ENCODE measurements at places on chromosomes 7 and 10.

DNA sequence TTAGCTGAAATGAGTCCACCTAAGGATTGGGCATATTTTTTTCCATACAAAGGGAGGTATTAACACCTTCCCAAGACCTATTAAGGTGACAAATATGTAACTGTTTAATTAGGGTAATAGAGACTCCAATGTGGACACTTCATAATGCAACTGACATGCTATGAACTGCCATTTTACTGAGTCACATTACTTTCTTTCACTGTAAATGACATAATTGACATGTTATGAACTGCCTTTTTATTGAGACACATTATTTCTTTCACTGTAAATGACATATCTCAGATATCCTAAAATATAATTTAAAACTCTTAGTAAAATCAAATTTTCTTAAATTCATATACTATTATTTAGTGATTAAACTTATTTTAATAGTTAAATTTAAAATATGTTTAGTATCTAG lies 528.8 kb upstream of the PCDH15 start:
- DNase-seq = no peak

GRCh38 chr10:27564880-27565279 lies 60.8 kb downstream of the RAB18 start:
- DNase-seq = no peak

DNA sequence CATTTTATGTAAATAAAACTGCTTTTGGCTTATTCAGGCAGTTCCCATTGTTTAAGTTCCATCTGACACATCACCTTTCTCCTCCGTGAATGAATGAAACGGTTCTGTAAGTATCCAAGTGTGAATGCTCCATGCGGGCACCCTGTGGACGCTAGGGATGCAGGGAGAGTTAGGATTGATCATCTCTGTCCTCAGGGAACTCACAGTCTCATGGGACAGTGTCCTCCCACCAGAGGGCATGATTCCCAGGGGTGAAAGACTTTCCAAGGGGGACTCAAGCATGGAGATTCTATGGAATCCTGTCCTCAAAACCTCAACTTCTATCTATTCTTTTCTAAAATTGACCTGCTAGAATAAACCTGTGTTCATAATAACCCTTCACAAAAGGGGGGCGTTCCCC lies 98.8 kb downstream of the HECW1 start:
- DNase-seq = no peak

- no peak for DNase-seq
Measured at GRCh38 chr10:101748496-101748895, 27.4 kb downstream of the FGF8 start.

- no peak for DNase-seq
Measured at GRCh38 chr7:30930621-30931020, 19.0 kb downstream of the AQP1 start.

DNA sequence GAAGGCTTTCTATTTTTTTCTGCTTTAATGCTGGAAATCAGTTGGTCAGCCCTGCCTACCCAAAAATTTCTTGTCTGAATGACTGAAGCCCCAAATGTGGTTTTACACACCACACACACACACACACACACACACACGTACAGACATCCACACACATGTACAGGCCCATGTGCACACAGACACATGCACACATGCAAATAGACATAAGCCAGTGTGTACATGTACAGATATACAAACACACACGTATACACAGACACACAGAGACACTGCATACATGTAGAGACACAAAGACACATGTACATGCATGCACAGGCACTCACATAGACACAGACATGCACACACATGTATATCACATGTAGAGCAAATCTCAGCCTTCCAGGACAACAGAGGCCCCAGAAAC lies 54.2 kb downstream of the TBATA start:
- no peak for DNase-seq

- no peak for DNase-seq
Measured at GRCh38 chr7:134701272-134701671, 54.6 kb downstream of the BPGM start.

GRCh38 chr7:157267956-157268355 lies 68.8 kb upstream of the DNAJB6 start:
- DNase-seq = no peak

- no peak for DNase-seq
Measured at GRCh38 chr7:108239501-108240225, 109.5 kb upstream of the LAMB4 start.

- no peak for DNase-seq
Measured at GRCh38 chr10:49351669-49352068, 44.2 kb downstream of the DRGX start.

- DNase-seq = no peak
Measured at GRCh38 chr10:65323802-65324201, 1602.0 kb upstream of the LRRTM3 start.

DNA sequence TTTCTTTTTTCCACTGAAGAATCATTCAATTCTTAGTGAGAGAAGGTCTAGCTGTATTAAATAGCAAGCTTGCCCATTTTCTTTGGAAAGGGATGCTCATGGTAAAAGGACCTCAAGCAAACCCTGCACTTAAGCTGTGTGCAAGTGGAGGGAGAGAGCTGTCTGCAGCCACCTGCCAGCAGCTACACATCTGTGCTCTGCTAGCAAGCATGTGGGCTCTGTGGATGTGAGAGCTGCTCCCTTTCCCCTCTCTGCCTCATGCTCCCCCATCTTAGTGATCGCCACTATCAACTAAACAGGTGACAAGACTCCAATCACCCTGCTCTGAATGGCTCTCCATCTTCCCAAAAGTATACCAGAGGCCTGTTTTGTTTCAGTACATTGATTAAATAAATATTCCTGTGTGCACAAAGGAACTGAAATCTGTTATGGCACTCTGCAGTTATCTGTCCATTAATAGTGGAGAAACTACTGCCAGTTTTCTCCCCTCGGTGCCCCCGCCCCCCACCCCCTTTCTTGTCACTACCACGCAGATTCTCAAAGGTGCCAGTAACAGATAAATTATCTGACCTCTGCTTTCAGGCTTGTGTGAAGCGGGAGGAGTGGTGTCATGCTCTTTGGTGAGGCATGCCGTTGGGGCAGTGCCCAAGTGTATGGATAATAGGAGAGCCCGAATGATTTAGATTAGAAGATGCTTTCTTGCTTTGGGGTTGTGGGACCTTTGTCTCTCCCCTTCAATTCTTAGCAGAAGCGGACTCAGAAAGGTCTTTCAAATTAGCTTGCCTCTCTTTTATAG lies 26.4 kb downstream of the AUTS2 start:
- no peak for DNase-seq

- no peak for DNase-seq
Measured at GRCh38 chr7:96219378-96220130, 102.3 kb downstream of the SLC25A13 start.

- no peak for DNase-seq
Measured at GRCh38 chr10:59460601-59461000, 98.3 kb upstream of the FAM13C start.

DNA sequence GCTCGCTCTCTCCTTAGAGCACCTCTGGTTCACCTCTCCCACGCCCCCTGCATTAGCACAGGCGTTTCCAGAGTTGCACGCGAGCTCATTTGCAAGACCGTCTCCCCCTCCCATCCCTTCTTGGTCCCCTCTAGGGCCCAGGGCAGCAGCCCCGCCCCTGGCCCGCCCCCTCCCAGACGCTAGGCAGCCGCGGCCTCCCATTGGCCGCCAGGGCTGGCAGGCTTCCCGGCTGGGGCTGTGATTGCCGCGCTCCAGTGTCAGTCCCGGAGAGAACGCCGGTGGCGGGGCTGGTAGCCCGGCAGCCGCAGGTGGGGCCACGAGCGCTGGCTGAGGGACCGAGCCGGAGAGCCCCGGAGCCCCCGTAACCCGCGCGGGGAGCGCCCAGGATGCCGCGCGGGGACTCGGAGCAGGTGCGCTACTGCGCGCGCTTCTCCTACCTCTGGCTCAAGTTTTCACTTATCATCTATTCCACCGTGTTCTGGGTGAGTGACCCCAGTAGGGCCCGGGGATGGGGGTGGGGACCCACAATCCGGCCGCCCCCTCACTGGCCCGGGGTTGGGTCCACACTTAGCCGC lies at the start of gene TSPAN15:
Gene TSPAN15 (plus strand): TSS at position 257 of the 575 bp plus-strand sequence. CDS start 130 bp downstream, at position 387.
- DNase-seq = peak; percentile 83

GRCh38 chr10:6269953-6270867 lies 67.5 kb downstream of the PFKFB3 start:
- DNase-seq = no peak

DNA sequence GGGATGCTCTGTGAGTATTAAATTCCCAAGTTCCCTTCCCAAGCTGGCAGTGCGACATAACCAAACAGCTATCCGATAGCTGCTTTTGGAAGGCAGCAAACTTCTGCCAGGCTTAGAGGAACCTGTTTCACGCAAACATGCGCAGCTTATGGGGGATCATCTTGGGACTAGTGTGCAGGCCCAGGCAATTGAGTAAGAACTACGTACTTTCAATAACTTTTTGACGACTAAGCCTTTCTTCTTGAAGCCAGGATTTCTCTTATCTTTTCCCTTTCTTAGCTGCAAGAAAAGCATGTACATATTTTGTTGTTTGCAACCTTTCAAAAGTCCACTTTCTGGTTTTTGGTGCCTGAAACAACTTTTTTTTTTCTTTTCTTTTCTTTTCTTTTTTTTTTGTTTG lies 28.7 kb upstream of the SEPHS1 start:
- DNase-seq = no peak

- no peak for DNase-seq
Measured at GRCh38 chr7:155865830-155866525, 53.7 kb upstream of the SHH start.

GRCh38 chr7:147804032-147804431 lies 786.5 kb upstream of the C7orf33 start:
- no peak for DNase-seq

- no peak for DNase-seq
Measured at GRCh38 chr10:75466886-75467285, 35.5 kb downstream of the LRMDA start.

GRCh38 chr10:45040921-45041542 lies 40.3 kb downstream of the ZNF22 start:
- no peak for DNase-seq

DNA sequence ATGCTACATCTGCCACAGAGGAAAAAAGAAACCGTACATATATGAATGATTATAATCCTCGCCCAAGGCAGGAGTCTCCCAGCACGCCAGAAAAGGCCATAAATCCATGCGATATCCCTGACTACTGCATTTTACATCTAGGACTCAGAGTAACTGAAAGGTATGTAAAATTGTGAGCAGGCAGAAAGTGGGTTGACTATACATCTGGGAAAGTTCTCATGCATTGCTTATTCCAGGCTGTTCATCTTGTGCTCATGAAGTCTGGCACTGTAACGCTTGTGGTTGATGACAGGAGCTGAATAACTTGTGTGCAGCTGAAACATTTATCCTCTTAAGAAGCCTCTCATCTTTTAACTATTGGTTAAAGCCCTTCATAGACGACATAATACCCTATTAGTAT lies 193.4 kb upstream of the STEAP4 start:
- DNase-seq = no peak

DNA sequence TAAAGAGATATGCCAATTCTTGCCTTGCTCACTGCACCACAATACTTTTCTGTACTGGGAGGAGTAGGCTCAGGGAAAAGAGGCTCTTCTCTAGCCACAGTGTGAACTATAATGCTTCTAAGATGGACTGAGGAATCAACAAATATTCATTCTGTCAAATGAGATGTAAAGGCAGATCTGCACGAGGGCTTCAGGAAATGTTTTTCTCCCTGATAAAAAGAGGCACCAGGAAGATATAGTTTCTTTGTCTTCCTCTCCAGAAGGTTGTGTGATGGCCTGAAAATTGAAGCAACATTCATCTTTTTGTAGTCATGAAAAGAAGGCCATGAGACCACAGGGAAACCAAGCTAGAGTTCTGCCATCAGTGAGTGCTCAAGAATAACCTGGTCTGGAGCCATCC lies 79.1 kb upstream of the NME8 start:
- DNase-seq = no peak

DNA sequence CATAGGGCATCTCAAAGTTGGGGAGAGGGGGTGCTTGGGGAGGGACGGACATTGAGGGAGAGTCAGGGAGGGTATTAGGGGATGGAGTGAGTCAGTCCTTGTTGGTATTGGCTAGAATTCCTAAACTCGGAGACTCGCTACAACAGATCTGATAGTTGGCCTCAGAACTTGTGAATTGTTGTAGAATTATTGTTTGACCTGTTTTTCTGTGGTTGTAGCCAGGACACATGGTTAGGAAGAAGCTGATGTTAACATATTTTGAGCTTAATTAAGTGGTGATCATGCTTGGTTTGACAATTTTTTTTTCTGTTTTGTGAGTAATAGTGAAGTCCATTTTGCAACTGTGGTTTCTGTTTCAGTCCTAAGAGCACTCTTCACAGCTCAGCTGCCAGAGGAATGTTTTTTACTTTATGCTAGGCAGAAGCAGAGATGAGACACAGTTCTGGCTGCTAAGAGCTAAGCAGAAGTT lies 1190.3 kb upstream of the C7orf33 start:
- no peak for DNase-seq

DNA sequence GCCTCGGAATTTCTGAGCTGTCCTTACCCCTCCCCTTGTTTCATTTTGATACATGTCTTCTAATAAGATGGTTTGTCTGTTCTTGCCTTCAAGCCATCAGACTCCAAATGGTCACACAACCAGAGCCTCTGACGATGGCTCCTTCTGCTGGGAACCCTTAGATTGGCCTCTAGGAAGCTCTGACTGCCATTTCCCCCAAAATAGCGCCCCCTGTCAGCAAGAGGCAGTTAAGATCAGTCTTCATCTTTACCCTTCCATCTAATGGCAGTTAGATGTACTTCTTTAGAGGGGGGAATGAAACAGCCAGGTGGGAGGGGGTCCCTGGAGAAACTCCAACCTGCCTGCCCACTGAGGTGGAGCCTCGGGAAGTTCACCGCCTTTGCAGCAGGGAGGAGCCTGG lies 85.8 kb upstream of the GPR22 start:
- DNase-seq = no peak

GRCh38 chr10:71713135-71714030 lies 6.2 kb downstream of the C10orf105 start:
- no peak for DNase-seq

- DNase-seq = no peak
Measured at GRCh38 chr10:32393911-32394310, 47.0 kb upstream of the EPC1 start.

- no peak for DNase-seq
Measured at GRCh38 chr7:49866076-49866735, 92.8 kb downstream of the VWC2 start.

DNA sequence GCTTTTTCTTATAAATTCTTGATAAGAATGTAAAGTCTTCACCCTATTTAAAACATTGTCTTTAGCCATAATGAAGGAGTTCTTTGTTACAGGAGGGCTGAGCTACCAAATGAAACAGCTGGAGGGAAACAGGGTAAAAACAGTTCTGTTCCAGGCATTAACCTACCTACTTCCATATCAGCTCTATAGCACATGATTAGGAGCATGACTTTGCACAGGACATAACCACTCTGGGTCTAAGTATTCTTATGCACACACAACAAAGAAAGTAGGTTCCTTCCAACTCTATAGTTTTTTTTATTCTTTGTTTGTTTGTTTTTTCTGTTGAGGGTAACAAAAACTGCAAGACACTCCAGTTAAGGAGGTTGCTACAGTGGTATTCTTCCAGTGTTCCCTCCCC lies 52.7 kb downstream of the SCIN start:
- no peak for DNase-seq

Data from NCI-H1930 (cell line).